Astrocyte of the spinal cord (primary cell): ENCODE measurements at places on chromosomes 4 and X.
A peak's percentile ranks its signal among the peaks of the same experiment; 100 is the strongest.

DNA sequence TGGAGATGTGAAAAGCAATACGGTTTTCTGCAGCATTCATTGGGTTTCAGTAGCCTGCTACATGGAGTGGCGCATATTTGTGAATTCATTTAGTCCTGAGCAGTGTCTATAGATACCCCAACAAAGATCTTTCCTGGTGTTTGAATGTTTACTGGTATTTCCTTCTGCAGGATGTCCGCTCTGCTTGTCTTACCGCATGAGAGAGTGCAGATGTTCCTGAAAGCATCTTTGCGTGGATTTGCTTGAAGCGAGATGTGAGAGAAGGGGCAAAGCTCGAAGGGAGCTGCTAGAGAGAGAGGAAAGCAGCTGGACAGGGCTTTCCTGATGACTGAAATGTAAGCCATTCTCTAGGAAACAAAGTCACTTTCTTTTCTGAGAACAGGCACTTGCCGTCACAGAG, 40.9 kb upstream of the GYPA start:
- no peak for DNase-seq

- no peak for DNase-seq
Observed at GRCh38 chr4:147833254-147833653, 101.4 kb downstream of the ARHGAP10 start.

DNA sequence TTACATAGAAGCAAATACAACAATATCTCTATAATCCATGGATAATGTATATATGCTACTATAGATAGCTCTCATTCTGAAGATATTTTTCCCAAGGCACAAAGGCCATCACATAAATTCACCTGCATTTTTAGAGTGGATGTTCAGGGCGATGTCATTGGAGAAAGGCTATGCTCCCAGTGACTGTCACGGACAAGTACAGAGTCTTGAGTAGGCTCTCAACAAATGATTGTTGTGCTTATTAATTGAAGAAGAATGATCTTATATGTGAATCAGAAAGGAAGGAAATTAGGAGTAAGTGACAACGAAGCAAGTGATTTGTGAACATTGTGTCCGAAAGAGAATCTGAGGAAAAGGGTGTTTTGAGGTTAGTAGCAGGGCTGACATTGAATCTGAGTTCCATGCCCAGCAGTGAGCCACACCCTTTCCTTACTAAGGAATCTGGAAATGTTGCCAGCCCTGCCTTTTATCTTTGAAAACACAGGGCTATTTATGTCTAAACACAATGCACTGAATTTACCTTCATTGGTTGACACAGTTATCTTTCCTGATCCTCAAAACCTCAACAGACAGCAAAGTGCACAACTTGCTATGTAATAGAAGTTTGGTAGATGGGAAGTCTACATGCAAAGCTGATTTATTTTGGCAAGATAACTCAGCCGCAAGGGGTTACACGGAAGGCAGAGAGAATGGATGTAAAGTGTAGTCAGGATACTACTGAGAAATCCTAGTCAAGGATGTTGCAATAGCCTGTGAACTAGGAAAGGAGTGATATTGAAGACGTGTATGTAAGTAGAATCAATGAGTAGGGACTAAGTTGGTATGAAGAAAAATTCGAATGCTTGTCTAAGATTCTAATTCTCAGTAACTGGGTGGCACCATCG, 50.4 kb downstream of the SORBS2 start:
- no peak for DNase-seq

GRCh38 chrX:104707042-104707441, 141.0 kb downstream of the IL1RAPL2 start:
- no peak for DNase-seq

- DNase-seq: no peak
Observed at GRCh38 chr4:153170407-153170806, 33.8 kb upstream of the TRIM2 start.

DNA sequence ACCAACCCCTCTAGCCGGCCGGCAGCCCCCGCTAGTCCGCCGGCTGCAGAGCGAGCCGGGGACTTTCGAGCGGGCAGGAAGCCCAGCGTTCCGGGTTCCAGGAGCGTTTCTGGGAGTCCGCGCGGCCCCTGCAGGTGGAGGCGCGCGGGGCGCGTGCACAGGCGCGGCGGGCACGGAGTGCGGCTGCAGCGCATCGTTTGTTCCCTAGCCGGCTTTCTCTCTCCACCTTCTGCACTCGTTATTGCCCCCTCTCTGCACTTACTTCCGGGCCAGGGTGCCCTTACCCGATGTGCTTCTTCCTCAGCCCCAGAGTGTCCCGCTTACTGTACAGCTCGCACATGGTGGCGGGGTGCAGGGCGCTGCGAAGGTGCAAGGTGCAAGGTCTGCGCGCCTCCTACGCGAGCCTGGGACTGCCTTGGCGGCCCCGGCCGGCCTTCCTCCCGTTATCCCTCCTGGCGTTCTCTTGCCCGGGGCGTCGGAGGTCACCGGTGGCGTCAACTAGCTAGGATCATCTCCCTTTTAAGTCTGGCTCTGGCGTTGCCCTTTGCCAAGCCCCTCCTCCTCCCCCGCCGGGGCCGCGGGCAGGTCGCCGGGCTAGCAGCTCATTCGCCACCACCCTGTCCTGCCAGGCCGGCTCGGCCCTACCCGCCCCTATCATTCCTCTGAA, at the start of gene ETNPPL:
Gene ETNPPL, minus strand, starts transcription at position 495 of the 667 bp plus-strand sequence. Its CDS starts 155 bp downstream, at position 340.
- no peak for DNase-seq

DNA sequence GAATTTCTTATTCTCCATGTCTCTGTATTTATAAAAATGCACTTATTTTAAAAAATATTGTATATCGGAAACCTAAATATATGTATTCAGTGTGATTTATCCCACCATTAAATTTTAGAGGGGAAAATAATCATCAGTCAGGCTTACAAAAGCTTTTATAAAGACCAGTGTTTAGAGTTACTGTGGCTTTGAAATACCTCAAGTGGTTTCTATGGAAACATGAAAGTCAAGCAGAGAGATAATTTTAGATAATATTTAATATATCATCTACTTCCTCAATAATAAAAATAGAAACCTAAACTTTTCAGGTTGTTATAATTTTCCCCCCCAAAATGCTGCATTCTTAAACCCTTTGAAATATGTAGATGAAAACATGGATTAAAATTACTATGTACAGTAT, 332.9 kb upstream of the PITX2 start:
- no peak for DNase-seq

DNA sequence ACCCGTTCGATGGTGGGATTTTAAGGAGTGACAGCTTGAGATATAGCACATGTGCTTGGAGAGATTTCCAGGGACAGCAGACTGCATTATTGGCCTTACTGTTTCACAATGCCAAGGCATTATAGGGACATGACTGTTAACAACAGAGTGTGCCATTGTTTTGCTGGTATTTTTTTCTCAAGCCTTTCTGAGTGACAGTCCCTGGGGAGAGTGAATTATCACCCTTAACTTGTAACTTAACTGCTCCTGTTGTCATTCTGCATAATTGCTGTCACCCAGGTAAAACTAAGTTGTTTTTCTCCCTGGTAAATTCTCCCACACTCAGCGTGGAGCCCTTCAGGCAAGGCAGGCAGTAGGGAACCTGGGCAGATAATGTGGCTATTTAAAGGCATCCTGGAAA, 989.2 kb upstream of the LCORL start:
- no peak for DNase-seq

DNA sequence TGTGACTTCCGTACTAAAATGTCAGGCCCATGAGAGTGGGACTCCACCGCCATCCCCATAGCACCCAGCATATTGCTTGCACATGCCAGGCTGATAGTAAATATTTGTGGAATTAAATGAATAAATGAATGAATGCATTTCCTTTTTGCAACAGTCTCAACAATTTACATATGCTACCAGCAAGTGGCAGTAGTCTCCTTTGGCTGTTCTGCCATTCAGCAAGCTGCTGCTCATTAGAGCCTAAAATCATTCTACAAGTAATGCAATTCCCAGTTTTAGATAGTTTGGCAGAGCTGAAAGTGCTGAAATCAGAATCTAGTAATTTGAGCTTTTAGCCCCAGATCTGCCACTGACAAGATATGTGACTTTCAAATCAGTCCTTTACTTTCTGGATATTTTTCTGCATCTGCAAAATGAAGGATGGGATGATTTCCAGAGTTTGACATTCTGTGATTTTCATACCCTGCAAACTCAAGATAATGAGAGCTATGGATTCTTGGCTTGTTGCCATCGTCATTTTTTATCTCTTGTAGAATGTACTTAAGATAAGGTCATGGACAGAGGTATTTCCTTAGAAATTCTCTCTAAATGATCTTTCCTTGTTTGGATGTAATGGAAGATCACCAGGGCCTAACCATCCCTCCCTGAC, 35.7 kb upstream of the INTS6L start:
- DNase-seq: peak; percentile 42

GRCh38 chr4:6408263-6408662, 64.2 kb downstream of the PPP2R2C start:
- DNase-seq: no peak

DNA sequence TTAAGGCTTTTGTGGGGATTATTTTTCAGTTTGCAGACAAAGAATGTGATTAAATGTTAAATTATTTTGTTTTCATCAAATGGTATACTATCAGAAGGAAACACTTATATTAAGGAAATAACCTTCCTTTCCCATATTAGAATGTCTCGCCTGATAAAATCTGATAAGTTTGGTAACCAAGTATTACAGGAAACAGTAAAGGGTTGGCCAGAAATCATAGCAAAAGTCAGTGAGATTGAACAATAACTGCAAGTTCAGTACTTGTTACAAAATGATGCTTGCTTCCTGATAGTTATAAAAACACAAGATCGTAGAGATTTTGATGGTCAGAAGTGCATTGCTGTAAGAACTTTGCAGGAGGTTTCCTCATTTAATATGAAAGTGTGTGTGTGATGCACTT, 40.5 kb downstream of the FABP2 start:
- no peak for DNase-seq

GRCh38 chrX:9569876-9570301, 105.0 kb downstream of the TBL1X start:
- peak; percentile 61 for DNase-seq

DNA sequence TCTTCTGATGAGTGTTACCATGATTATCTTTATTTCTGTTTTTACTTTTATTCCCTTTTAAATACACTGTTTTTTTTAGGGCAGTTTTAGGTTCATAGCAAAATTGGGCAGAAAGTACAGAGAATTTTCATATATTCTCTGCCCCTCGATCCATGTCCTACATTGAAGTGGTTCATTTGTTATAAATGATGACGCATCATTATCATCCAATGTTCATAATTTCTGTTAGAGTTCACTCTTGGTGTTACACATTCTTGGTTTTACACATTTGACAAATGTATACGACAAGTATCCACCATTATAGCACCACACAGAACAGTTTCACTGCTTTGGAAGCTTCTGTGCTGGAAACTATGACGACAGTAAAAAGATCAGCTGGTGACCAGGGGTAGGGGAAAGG, 578.1 kb upstream of the AADAT start:
- DNase-seq: no peak

- DNase-seq: no peak
Observed at GRCh38 chr4:41455206-41455605, 82.8 kb upstream of the LIMCH1 start.

GRCh38 chr4:6041800-6042199, 23.6 kb upstream of the C4orf50 start:
- no peak for DNase-seq

GRCh38 chrX:111340054-111340453, 69.8 kb upstream of the CAPN6 start:
- no peak for DNase-seq

- DNase-seq: no peak
Observed at GRCh38 chr4:136812100-136812880, 720.0 kb downstream of the PCDH18 start.

GRCh38 chrX:10190367-10190766, 33.6 kb downstream of the CLCN4 start:
- peak; percentile 80 for DNase-seq

- peak; percentile 17 for DNase-seq
Observed at GRCh38 chrX:97898798-97899197, 1015.1 kb downstream of the RPA4 start.

DNA sequence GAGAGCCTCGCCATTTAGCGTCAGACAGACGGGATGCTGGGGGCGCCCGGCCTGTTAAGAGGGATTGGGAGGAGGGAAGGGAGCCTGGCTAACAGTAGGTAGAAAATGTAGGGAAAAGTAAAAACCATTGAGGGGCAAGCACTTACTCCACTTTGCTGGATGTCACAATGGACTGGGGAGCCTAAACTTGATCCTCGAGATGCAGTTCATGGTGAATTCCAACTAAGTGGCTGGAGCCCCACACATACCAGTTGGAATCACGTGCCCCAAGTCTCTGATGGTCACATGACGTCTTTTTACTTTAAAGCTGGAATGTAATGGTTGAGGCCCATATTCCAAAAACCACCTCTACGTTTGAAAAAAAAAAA, 1.5 kb downstream of the PLS3 start:
- no peak for DNase-seq

- no peak for DNase-seq
Observed at GRCh38 chr4:21947791-21948346, 703 bp downstream of the KCNIP4 start.

DNA sequence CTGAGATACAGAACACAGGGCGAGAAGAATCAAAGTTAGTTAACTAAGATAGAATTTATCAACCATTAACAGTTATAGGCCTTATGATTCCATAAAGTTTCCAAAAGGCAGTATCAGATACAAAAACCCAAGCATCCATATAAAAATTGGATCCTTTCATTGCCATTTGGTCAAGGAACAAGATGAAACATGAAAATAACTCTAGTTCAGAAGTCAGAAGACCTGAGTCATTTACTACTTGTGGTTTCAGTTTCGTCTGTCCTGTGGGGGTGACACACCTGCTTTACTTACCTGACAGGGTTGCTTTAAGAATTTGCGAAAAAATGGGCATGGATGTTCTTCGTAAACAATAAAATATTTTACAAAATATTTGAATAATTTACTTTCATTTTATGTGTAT, 130.8 kb downstream of the ANAPC10 start:
- no peak for DNase-seq

- DNase-seq: no peak
Observed at GRCh38 chr4:4402966-4403365, 16.1 kb downstream of the NSG1 start.

GRCh38 chrX:55796496-55796895, 78.9 kb downstream of the RRAGB start:
- DNase-seq: no peak

DNA sequence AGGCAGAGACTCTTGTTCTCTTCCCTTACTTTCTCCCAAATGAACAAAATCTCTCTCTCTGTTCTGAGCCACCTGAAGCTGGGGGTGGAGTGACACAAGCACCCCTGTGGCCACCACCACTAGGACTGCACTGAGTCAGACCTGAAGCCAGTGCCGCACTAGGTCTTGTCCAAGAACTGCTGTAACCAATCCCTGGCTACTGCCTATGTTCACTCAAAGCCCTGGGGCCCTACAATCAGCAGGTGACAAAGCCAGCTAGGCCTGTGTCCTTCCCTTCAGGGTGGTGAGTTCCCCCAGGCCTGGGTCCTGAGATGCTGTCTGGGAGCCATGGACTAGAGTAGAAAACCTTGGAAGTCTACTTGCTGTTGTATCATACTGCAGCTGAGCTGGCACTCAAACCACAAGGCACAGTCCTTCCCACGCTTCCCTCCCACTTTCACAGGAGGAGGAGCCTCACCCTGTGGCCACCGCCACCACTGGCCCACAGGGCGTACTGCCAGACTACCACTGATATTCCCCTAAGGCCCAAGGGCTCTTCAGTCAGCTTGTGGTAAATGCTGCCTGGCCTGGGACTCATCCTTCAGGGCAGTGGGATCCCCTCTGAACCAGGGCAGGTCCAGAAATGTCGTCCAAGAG, 119.1 kb downstream of the RTL9 start:
- DNase-seq: no peak

GRCh38 chrX:104112326-104112951, at the start of gene ZCCHC18:
Gene ZCCHC18, plus strand, starts transcription at chrX:104112523. Its CDS starts 1,589 bp downstream, at chrX:104114112.
- DNase-seq: peak; percentile 72

- no peak for DNase-seq
Observed at GRCh38 chrX:26918631-26919030, 544.5 kb downstream of the PPP4R3C start.

GRCh38 chr4:89610236-89610635, 226.7 kb downstream of the SNCA start:
- DNase-seq: no peak
